ENCODE measurements at places on chromosomes 12 and 14.

GRCh38 chr14:47186486-47186885, 488.9 kb downstream of the MDGA2 start:
- peak; percentile 13 for DNase-seq

- DNase-seq, result no peak
These were observed 380.4 kb upstream of the CCDC196 start for GRCh38 chr14:66105815-66106214.

DNA sequence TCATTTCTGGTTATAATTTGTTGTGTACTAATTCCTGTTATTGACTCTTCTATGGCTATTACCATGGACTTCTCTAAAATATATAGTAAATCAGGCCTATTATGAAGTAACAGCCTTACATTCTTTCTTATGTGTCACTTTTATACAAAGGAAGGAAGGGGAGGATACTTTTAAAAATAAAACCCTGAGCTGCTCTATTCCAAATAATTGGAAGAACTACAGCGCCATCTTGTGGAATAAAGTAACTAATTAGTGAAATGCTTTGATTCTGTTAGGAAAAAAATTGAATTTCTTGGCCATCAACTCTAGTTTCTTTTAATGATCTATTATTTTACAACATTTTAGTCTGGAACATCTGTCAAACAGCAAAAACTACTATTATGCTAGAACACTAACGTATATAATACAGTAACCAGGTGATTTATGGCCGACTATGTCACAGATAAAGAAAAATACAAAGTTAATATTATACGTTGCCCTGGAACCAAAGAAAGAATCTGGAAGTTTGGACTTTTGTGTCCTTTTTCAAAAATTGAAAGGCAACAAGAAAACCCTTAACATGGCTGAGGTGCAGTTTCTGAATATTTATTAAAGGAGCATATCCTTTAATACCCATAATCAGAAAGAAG, 55.0 kb upstream of the NELL2 start:
- DNase-seq, result peak; percentile 60

- no peak for DNase-seq
These were observed 172.8 kb upstream of the LMNTD1 start for GRCh38 chr12:25725931-25726330.

- DNase-seq, result no peak
These were observed 30.3 kb downstream of the YEATS4 start for GRCh38 chr12:69389831-69390230.

GRCh38 chr12:124661341-124661740, 93.9 kb upstream of the NCOR2 start:
- DNase-seq, result no peak

DNA sequence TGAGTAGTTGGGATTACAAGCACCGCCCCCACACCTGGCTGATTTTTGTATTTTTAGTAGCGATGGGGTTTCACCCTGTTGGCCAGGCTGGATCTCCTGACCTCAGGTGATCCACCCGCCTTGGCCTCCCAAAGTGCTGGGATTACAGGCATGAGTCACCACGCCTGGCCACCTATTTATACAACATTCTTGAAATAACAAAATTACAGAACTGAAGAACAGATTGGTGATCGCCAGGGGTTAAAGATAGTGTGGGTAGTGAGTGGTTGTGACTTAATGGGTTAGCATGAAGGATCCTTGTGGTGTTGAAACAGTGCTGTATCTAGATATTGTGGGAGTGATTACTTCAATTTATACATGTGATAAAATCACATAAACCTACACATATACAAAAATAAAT, 7.4 kb downstream of the GLIPR1L1 start:
- peak; percentile 45 for DNase-seq

GRCh38 chr12:50032854-50033581, 7.7 kb upstream of the RACGAP1 start:
- DNase-seq, result peak; percentile 72

DNA sequence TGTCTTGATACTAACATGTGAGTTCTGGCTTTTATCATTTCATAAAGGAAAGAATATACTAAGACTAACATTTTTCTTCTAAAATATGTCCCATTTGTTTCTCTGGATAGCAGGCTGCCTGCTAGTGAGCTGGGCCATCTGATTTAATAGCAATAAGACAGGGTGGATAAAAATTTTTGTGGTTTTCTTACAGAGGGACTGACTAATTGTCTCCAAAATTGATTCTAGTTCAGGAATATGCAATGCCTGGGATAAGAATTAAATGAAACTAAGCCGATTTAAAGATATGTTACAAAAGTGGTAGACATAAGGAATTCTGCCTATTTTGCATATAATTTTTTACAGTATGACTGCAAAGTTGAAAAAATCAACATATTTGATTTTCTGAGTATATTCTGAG, 252.9 kb upstream of the NAV3 start:
- DNase-seq, result no peak

GRCh38 chr14:80956922-80957321, 1.5 kb downstream of the TSHR start:
- no peak for DNase-seq

DNA sequence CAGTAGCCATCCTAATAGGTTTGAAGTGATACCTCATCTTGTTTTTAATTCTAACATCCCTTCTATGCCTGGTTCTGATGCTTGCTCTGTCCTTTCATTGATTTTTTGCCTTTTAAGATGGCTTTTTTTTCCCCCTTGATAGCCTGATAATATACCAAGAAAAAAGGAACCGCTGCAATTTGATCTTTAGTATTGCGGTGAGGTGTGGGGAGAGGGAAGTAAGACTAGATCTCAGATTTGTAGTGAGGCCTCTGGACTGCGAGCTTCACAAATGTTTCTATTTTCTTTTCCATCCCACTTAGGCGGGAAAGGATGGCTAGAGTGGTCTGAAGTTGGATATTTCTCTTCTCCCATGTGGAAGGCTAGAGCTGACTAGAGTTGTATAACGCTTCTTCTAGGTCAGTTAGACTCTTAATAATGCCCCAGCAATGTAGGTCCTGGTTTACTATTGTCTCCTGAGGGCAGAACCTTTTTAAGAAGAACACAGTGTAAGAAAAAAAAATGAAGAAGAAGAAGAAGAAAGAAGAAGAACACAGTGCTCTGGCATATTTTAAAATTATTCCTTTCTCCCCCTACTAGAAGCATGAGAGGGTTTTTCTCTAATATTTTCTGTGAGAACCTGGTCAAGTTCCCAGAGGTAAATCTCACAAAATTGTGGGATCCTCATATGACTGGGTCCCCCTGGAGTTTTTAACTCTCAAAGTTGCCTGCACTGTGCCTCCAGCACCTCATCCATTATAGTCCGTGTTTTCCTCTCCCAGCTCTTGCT, 11.9 kb upstream of the KLRB1 start:
- no peak for DNase-seq

DNA sequence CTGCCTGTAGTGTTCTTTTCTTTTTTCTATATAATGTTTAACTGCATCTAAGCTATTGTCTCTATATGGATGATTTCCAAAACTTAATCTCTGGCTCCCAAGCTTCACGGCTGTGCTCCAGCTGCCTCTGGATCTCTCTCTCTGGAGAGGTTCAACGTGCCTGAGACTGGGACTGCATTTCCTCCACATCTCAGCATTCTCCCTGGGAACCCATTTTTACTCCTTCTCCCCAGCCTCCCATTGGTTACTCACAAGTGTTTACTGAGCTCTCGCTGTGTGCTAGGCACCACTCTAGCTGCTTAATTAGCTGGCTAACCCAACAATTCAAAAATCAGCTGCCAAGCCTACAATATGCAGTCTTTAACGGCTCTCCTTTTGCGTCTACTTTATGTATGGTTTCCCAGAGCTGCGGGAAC, 34.7 kb downstream of the FBXL14 start:
- no peak for DNase-seq

GRCh38 chr12:40253936-40254335, 29.1 kb downstream of the LRRK2 start:
- DNase-seq, result no peak

DNA sequence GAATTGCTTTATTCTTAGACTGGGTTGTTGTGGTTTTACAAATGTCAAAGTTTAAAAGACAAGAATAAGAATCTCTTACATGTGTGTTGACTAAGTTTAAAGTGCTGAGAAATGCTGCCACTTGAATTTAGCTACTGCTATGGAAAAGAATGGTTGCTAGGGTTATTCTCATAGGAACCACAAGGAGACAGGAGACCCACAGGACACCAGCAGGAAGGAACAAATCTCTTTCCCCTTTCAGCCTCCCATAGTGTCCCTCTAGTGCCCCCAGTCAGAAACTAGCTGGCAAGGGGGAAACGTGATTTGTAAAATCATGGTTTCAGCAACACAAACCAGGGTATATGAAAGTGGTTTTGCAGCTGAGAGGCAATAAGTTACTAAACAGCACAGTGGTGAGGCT, 102.7 kb downstream of the ST8SIA1 start:
- DNase-seq, result peak; percentile 74

DNA sequence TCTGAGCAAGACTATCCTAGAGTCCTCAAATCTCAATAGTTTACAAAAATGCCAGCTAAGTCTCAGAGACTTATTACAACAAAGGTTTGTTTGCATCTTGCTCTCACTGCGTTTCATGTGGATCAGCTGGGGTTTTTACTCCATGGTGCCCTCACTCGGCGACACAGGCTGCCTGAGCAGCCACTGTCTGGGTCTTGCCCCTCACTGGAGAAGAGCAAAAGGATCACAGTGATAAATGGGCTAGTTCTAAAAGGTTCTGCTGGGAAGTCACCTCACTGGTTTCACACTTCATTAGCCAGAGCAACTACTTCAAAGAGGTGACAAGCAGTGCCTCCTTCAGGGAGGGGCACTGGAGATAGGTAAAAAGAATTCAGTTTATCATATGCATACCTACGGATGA, 392.0 kb downstream of the RPL10L start:
- peak; percentile 95 for DNase-seq

DNA sequence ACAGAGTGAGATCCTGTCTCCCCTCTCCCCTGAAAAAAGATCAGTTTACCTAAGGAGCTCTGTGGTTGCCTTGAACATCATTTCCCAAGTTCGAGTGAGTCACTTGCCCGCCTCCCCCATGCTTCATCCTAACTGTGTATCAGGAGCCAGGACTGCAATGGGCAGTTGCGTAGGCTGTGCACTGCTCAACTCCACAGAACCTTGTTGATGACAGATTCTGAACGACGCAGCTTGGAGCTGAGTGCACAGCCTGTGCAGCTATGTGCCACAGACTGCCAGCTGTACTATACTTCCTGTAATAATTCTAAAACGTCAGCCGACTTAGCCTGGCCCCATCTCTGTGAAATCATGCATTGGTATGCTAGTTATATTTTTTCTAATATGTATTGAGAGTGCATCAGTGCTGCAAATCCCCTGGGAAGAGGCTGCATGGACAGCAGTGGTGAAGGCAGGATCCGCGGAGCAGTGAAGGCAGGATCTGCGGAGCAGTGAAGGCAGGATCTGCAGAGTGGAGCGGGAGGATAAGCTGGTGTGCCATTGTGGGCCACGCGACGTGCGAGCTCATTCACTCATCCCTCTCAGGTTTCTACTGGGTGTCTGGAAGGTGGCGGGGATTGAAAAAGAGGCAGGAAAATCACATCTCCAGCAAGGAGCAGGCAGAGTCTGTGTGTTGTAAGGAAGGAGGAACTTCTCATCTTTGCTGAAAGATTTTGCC, 80.8 kb downstream of the GALNT9 start:
- no peak for DNase-seq

DNA sequence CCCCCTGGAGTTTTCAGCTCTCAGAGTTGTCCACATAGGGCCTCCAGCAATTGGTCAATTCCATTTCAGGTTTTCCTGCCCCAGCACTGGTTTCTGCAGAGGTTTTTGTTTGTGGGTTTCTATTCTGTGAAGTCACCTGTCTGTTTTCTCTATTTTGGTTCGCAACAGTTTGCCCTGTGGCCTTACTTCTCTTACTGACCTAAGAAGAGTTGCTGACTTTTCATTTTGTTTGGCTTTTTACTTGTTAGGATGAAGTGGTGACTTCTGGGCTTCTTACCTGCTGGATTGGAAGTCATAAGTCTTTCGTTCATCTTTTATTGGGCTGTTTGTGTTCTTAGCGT, 196.4 kb upstream of the PARP11 start:
- no peak for DNase-seq

DNA sequence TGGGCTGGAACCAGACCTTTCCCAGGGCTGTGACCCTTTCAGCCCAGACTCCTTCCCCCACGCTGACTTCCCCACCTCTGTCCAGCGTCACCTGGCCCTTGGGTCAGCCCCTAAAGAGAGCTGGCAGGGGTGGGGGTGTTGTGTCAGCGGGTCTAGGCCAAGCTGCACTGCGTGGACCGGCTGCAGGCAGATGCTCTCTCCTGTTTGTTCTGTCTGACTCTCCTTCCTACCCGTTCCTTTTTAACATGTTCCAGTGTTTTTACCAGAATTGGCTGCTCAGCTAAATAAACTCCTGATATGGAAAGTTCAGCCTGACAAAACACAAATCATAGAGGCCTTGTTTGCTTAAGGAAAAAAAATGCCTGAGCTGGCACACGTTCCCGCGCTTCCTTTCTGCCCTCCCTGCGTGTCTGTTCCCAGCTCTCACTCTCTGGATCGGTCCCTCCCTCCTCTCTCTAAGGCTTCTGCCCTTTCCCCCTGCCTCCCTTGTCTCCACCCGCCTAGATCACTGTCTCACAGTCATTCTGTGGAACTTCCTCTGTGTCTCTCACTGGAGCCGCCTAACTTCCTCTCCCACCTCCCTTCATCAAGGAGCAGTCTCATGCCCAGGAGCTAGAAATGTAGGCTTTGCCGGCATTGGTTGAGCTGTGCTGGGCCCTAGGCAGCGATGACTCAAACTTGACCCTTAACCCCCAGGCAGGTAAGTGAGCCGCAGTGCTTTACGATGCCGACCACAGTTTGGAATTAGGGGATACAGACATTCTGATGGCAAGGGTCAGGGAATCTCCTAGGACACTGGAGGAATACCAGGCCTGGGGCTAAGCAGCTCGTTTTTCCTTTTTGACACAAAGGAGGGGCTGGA, 15.5 kb upstream of the MLXIP start:
- peak; percentile 95 for DNase-seq

- no peak for DNase-seq
These were observed 126.4 kb downstream of the PIK3C2G start for GRCh38 chr12:18387706-18388105.

DNA sequence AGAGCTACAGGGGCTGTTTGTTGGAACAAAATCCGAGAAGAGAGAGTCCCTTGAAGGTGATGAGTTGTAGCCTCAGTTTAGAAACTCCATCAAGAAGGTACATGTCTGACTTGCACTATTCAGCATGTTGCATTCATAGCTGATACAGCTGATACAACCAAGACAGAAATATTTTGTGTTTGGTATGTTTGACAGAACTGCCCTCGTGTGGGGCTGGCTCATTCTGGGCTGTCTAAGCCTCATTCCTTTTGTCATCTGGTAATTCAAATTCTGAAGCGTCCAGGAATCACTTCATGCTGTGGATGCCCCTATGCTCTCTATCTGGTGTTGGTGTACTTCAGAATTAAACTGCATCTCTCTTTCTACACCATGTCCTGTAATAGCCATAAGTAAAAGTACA, 126.3 kb downstream of the ANO6 start:
- DNase-seq, result no peak

DNA sequence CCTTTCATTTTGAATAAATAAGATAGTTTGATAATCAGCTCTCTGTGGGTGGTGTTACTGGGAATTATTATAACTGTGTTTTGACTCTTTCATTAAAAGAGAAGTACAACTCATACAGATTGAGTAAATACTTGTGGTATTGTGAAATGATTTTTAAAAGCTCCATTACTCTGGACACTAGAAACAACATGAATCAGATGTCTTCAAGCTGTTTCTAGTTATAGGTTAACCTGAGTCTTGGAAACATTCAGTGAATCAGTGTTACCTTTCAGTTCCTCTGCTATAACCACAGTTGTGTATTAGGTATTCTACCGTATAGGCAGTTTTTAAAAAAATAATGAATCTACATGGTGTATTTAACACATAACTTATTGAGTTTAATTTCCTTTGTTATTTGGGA, 128.4 kb upstream of the SSTR1 start:
- DNase-seq, result no peak

Measured in mesendoderm (in vitro differentiated cells).